Globus pallidus (tissue), 1 donor: ENCODE measurements at places on chromosomes 6 and 20.

- DNase-seq: no peak
These were observed 79.5 kb downstream of the CTNNBL1 start for GRCh38 chr20:37773291-37773826.

DNA sequence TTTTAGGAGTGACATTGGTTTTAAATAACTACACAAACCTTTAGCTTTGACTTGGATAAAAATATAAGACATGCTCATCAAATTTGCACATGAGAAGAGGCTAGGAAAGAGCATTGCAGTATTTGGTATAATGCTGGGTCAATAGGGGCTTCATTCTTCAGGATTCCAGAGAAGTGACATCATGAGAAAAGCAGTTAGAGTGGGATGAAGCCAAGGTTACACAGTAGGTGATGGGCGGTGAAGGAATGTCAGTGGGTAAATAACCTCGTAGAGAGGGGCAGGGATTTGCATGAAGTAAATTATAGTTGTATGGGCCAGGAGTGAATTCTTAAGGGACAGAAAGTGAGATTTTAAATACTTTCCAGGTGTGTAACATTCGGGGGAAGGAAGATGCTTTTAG, 216.2 kb downstream of the RFPL4B start:
- DNase-seq: peak; percentile 9

DNA sequence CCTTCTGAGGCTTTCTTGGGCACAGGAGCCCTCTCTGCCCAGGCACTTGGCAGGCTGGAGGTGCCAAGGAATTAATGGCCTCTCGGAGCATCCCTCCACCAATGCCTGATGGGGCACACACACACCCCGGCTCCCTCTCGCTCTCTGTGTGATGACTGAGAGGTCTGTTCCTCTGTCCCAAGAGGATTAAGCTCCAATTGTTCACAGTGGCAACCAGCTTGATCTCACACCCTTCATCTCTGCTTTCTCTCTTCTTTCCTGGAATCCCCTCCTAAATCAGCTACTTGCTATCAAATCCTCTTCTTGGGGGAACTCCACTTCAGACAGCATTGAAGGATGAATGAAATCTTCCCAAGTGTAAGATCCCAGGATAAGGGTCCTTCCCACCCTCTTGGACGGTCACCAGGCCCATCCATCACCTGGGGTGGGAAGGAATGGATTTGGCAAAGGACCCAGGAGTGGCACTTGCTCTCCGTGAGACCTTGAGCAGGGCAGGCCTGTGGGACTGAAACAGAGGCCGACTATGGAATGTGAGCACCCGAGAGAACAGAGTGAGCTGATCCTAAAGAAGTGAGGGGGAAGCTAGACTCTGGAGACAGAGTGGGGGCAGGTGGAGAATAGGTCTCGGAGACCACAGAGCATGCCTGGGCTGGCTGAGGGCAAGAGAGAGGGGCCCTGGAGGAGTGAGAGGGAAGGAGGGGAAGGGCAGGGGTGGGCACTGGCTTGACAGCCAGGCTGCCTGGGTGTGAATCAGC, 93.6 kb downstream of the GRM4 start:
- DNase-seq: no peak

GRCh38 chr6:149451376-149452036, 33.3 kb downstream of the ZC3H12D start:
- no peak for DNase-seq

- no peak for DNase-seq
These were observed 17.6 kb upstream of the CDKN1A start for GRCh38 chr6:36660771-36661471.

- DNase-seq: no peak
These were observed 639.9 kb upstream of the PTCHD4 start for GRCh38 chr6:48750861-48751260.

DNA sequence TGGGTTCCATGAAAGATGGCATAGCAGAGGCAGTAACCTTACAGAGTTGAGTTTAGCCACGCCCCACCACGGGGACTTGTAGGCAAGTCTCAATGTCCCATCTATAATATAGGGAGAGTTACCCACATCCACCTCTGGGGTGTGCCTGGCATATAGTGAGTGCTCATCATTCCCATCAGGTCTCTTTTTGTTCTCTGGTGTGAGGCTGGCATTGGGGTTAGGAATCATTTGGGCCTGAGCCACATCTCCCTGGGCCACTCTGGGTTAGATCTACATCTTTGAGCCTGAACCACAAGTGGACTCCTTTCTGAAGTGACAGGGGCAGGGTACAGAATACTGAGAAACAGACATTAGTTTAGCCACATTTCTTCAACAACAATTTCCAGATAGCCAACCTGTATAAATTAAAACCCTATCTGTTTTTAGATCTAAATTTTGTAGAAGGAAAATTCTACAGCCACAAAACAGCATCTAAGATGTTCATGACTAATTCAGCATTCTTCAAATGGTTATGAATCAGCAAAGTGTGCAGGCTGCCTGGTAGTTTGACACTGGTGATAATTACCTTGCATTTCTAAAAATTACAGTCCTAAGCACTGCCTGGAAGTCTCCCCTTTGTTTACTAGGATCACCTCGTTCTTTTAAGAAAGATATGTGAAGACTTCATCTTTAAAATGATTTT, 20.1 kb downstream of the RNF24 start:
- DNase-seq: no peak

DNA sequence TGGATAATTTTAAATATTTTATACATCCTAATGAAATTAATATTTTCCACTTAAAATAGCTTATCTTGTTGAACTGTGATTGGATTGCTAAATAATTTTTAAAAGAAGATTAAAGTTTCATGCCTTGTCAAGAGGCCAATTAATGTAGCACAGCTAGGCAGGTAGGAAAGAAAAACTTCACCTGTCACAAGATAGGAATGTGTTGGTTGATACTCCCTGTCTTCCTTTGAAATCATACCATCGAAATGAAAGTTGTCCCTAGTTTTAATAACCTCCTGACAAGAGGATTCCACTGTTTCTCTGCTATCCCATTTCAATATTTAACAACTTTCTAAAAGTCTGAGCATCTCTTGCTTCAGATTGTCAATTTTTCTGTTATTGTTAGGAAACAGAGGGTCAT, 80.8 kb downstream of the BMP6 start:
- DNase-seq: no peak

DNA sequence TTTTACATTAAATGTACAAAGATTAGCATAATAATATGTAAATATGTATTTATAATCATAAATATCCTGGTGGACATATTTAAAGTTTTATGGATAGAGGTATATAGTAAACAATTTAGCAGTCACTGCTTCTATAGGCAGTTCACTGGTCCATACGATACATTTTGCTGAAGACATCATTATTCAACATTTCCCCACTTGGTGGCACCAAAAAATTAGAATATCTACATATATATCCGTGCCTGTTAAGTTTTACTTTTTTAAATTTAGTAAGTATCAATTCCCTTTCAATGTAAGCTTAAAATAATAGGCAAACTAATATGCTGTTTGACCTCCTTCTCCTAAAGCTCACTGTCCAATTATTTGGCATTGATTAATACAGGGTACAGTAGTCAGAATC, 64.2 kb downstream of the LMBRD1 start:
- peak; percentile 20 for DNase-seq

DNA sequence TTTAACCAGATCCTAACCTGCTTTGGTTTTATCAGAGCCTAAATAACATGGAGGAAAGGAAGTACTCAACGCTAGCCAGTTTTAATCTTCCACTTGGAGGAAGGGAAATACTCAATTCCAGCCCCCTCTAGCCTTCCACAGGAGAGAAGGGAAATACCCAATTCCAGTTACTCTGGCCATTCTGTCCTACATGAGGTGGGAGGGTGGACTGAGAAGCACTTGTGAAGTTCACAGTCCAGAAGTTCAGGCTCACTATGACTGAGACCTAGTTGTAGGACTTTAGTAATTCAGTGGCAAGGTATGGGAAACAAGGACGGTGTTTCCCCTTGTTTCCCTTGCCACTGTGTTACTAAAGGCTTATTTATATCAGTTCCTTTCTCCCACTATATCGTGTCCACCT, 672.0 kb downstream of the RFPL4B start:
- DNase-seq: no peak

DNA sequence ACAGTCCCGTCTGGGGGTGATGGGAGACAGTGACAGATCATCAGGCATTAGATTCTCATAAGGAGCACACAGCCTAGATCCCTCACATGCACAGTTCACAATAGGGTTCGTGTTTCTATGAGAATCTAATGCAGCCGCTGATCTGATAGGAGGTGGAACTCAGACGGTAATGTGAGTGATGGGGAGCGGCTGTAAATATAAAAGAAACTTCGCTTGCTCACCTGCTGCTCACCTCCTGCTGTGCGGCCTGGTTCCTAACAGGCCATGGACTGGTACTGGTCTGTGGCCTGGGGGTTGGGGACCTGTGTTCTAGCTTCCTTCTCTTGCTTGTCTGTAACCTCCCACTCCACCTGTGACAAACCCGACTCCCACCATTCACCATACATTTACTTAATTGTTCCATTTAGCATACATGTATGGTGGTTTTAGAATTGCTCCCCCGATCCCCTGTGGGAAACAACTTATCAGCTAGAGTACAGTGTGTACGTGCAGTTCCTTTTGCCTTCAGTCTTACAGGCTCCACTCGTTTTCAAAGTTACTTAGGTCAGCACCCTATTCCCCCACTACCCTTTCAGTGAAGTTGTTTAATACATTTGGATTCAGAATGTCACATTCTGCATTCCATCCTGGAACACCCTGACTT, 4.0 kb downstream of the MANBAL start:
- no peak for DNase-seq

DNA sequence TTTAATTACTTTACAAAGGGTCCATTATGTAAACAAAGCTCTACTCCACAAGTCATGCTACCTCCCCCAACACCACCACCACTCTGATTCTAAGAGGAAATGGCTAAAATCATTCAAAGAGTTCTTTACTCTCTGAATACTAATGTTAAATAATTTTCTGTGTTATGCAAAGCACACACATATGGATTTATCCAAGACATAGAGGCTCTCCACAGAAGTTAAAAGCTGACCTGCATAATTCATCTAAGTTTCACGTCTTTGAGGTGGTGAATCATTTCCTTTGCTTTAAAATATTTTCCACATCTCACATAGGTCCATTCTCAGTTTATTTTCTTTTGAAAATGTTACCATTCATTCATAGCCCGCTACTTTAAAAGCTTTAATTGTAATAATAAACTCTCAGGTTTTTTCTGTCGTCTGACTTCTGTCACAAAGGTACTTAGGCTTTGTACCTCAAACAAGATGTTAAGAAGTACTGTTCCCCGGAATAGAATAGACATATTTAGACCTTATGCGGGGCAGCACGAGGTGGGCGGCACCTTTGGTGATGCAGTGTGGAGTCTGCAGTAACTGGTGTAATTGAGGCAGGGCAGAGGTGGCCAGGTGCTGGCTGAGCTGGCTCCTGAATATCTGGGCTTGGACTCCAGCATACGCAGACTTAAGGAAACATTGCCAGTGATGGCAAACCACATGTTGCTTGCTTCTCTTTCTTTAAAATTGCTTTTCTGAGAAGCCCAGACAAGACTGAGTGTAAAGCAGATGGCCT, 55.8 kb downstream of the KIF6 start:
- no peak for DNase-seq

- DNase-seq: no peak
These were observed 9.2 kb upstream of the TFAP2A start for GRCh38 chr6:10424040-10424439.

- no peak for DNase-seq
These were observed 57.2 kb downstream of the KLHL31 start for GRCh38 chr6:53608396-53608795.

GRCh38 chr6:168615837-168616236, 174.9 kb downstream of the SMOC2 start:
- no peak for DNase-seq

GRCh38 chr20:18331694-18332093, 43.4 kb downstream of the ZNF133 start:
- DNase-seq: no peak

GRCh38 chr6:6790891-6791290, 202.4 kb downstream of the LY86 start:
- no peak for DNase-seq

DNA sequence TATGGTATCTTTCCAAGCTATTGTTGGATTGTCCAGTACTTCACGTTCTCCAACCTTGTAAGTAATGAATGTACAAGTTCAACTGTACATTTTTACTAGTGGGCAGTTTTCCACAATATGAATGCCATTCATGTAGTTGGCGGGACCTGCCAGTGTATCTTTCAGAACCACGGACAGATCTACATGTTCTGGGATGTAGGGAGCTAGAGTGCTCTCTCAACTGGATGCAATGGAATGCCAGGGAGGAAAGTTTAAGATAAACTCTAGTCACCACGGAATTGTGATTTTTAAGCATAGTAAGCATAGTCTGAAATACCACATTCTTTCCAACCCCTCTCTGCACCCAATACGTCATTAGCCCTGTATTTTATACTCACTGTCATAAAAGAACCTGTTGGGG, 21.5 kb upstream of the HLA-C start:
- DNase-seq: no peak

DNA sequence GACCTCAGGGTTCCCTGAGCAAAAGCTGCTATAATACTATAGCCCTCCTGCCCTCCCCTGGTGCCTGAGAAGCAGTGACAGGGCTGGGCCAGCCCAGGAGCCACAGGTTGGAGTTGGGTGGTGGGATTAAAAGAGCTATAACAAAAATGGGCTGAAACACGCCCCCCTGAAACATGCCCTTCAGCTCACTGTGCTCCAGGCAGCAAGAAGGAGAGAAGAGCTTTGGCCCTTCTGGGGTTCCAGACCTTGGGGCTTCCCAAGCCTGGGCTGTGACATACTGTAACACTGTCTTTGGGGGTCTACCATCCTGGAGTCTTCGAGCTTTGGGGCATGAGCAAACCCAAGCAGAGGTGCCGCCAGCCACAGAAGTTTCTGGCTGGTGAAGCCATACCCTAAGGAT, 129.2 kb downstream of the HTR1B start:
- DNase-seq: no peak

GRCh38 chr6:408599-409102, 17.1 kb downstream of the IRF4 start:
- DNase-seq: peak; percentile 40

- DNase-seq: no peak
These were observed 388.2 kb upstream of the CITED2 start for GRCh38 chr6:139762587-139763031.

DNA sequence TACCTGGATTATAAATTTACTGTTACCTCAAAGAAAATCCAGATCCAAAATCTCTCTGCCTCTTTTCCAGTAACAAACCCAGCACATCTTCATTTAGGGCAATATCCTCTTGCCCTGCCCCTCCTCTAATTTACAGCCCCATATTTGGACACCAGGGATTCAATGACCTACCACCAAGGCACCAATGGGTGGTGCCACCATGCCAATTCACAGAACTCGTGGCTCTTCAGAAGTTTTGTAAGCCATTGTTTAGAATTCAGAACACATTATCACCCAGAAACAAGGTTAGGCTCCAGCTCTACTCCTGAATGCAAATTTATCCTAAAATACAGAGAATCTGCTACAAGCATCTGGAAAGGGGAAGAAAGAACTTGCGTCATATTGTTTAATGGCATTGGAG, 67.8 kb upstream of the SASH1 start:
- peak; percentile 73 for DNase-seq

GRCh38 chr6:10081075-10081474, 333.8 kb downstream of the TFAP2A start:
- no peak for DNase-seq

- no peak for DNase-seq
These were observed 1.7 kb downstream of the NR2E1 start for GRCh38 chr6:108167449-108168089.
